ENCODE measurements at places on chromosomes 3 and 15.

DNA sequence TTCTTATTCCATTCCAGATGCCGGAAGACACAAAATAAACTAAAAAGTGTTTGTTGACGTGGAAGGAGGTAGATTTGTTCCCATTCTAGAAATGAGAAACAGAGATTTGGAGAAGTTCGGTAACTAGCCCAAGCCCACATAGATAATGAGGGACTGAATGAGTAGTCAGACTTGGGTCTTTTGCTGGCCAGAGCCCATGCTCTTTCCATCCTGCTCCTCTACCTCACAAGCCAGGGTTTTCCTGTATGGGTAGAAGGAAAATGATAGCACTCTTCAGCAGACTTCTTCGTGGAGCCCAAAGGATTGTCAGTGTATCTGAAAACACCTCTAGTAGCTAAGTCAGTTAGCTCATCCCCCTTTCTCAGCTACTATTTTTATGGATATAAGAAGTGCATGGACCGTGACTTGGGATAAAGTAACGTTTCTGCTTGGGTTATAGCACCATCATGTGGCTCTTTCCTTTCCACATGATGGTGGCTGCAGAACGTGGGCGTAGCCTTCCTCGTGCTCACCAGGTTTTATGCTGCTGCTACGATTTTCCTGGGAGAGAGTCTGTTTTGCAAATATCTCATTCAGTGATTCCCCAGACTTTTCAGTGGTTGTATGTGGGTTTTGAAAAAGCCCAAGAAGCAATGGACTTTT lies 84.6 kb downstream of the DGKG start:
- no peak for DNase-seq

DNA sequence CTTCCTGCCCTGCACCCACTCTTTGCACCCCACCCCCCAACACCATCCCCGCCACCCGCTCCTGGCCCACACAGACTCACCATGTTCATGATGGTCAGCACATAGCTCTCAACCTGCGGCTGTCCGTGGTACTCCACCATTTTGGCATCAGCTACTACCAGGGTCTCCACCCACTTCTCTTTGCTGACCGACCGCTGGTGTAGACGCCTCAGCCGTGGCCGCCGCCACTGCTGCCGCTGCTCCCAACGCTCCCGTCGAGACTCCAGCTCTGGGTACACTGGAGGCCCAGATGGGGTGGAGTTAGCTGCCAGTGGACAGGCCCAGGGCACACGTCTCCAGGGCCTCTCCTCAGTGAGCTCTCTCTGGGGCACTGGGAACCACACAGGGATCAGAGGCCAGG lies 14.8 kb downstream of the ADAMTS7 start:
- DNase-seq, result no peak

DNA sequence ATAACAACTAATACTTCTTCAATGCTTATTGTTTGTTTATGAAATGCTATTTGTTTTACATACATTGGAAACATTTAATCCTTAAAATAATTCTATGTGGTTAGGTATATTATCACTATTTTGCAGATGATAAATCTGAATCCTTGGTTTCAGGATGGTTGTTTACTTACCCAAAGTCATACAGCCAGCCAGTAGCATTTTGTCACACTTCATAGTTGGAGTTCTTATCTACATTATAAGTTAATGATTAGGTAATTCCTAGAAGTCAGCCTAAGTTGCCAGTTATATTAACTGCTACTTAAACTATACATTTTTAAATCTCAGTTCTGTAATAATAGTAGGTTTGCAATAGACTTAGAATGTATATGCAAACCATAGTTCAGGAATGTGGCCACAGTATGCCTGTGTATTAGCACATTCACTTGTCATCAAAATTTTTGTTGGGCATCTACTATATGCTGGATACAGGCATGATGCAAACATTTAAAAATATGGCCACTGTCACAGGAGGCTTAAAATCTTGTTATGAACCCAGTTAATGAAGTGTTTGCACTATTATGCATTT lies 187.9 kb downstream of the UBE2E2 start:
- no peak for DNase-seq

DNA sequence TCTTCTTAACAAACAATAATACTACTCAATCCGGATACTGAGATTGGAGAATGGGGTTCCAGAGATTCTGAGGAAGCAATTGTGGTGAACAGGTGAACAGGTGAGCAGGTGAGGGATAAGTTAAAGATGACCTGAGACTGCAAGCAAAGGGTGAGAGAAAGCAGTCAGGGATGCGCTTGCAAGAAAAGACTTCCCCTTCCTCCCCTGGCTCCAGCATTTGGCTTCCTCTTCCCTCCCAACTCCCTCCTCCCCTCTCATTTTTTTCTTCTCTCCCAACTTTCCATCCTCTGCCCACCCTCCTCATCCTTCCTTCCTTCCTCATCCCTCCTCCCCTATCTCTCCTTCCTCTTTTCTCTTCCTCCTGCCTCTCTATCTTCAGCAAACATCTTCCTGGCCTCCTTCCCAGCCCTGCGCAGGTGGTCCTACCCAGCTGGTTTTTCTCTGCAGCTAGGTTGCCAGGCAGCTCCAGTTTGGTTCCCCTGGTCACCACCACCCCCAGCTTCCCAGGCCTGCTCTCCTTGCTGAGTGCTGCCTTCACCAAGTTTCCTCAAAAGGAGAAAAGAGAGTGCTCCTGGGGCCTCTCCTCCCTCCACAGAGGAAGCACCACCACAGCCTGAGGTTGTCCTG lies 10.4 kb upstream of the VIPR1 start:
- no peak for DNase-seq

DNA sequence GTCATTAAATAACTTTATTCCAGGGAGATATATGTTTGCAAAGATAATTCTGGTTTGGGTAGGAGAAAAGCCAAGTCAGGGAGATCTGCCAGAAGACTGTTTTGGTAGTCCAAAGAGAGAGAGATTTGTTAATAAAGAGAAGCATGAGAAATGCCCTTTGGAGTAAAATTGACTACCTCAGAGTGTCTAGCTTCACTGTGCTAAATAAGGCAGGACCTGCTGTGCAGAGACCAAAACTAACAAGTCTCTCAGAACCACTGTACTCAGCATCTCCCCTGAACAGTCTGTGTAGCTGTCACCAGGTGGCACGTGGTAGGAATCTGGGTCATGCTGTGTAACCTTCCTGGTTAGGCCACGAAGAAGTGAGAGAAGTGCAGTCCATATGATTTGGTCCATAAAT lies 31.6 kb upstream of the SLC35G2 start:
- DNase-seq, result peak; percentile 3

- DNase-seq, result no peak
These were observed 54.0 kb upstream of the SLCO2A1 start for GRCh38 chr3:134083626-134084241.

DNA sequence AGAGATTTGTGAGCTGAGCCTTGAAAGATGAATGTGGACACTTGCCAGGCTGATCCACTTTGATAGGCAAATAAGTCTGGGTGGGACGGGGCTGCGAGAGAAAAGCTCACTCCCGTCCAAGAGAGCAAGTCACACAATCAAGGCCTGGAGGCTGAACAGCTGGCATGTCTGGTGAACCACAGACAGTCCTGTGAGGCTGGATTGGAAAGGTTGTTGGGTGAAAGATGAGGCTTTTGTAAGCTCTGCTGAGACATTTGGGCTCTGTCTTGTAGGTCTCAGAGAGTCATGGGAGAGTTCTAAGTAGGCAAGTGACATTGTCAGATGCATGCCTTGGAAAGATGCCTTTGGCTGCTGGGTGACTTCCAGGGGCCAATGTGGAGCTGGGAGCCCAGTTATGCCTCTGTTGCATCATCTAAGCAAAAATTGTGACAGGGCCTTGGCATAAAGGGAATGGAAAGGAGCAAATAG lies 38.5 kb downstream of the RPLP1 start:
- DNase-seq, result no peak

DNA sequence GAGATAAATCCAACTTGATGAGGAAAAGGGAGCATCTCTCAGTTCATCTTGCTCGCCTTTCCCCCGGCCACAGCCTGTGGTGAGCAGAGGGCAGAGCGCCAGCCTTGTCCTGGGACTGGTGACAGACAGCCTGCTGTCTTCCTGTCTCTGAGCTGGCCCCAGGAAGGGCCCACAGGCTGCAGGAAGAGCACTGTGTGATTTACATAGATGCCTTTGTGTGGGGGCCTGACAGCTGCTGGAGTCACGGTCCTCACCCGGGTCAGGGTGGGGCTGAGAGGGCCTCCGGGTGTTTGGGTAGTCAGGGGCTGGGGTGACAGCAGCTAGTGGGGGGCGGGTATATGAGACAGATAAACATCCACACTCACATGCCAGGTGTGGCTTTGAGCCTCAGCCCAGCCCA lies 29.3 kb downstream of the PLA2G4D start:
- no peak for DNase-seq
